ENCODE measurements at places on chromosomes 12 and 14. TPM values are rescaled to one million over a fixed set of nuclear protein-coding genes. Genes with fewer than 3 reads are reported as not detected.

Gene AQP2
- total RNA-seq: not detected

Gene NANOG
- not detected for total RNA-seq

Gene PTHLH
- total RNA-seq: 2.6 TPM

Gene AGAP2
- 0.25 TPM for total RNA-seq

Gene TAS2R10
- total RNA-seq: not detected

Gene KRT3
- total RNA-seq: not detected

Gene DACT1
- total RNA-seq: 9.1 TPM

Gene IQSEC3
- total RNA-seq: 0.49 TPM

Gene SAMD15
- 2.0 TPM for total RNA-seq

Measured in mesangial cell (primary cell).